ENCODE measurements at places on chromosomes 4 and X.

GRCh38 chr4:73378887-73379286 is 25.2 kb upstream of the ALB start:
- no peak for DNase-seq

DNA sequence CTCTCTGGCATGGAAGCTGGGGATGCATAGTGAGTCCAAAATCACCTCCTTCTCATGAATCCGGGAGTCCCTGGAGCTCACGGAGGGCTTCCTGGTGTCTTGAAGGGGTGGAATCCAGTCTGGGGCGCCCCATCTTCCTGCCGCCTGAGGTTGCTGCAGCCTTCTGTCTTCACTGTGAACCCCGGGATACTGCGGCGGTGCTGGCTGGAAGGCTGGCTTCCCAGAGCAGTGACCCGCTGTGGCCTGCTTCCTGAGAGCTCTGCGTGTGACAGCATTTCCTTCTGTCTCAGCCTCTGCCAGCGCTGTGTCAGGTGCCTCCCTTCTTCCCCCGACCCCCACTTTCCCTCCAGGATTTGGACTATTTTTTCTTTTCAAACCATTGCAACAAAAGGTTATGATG is 98.8 kb upstream of the STOX2 start:
- DNase-seq: no peak

GRCh38 chrX:72005046-72005445 is 94.4 kb downstream of the NHSL2 start:
- no peak for DNase-seq

- DNase-seq: no peak
Measured at GRCh38 chrX:20506739-20507138, 240.0 kb upstream of the RPS6KA3 start.

GRCh38 chrX:132407691-132408090 is 81.1 kb downstream of the MBNL3 start:
- no peak for DNase-seq

GRCh38 chrX:119500061-119500800 is 32.0 kb downstream of the SLC25A5 start:
- no peak for DNase-seq

DNA sequence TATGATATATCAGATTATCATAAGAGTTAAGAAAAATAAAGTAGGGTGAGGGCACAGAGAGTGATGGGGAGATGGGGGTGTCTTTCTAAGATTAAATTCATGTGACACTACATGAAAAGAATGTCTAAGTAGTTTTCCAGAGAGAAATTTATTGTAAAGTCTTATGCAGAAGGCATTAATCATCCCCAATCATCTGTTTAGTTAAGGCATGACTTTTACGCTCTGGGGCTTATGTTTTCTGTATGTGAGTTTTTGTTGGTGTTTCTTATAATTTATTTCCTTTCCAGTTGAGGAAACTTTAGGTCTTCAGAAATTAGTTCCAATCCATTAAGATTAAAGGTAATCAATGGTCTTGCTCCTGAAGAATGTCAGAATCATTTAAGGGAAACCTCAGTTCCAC is 383.0 kb upstream of the GALNT7 start:
- no peak for DNase-seq

GRCh38 chr4:7412554-7412912 is 22.2 kb downstream of the PSAPL1 start:
- no peak for DNase-seq

DNA sequence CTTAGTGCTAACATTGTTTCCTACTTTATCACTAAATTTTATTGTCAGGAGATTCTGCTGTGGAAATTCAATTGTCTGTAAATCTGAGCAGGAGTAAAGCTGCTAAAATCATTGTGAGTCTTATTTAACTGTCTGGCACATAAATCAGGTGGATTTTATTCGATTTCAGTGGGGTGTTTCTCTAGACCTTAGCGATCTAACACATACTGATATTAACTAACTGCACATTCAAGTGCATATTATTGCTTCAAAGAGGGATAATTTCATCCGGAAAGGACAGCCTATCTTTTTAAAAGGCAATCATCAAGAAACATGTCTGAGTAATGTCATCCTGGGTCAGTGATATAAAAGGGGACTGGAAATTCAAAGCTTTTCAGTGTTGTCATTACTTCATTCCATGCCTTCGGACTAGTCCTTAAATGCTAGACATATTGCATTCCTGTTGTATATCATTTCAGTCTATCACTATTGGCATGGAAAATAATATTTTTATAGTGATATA is 388.7 kb downstream of the PCDH10 start:
- no peak for DNase-seq

DNA sequence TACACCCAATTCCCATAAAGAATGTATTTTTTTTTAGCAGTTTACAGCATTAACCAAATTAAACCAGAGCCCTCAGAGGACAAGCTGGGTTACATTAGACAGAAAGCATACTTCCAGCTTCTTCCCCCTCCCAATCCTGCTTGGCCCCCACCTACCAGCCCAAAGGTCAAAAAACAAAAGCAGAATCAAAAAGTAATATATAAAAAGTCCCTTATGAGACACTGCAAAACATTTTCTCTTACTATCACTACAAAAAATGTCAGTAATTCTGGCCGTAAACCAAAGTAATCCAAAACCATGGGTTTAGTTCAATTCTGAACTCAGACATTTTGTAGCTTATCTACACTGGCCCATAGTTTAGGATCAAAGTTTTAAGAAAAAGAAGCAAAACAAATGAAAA is 38.0 kb downstream of the APBB2 start:
- DNase-seq: no peak

DNA sequence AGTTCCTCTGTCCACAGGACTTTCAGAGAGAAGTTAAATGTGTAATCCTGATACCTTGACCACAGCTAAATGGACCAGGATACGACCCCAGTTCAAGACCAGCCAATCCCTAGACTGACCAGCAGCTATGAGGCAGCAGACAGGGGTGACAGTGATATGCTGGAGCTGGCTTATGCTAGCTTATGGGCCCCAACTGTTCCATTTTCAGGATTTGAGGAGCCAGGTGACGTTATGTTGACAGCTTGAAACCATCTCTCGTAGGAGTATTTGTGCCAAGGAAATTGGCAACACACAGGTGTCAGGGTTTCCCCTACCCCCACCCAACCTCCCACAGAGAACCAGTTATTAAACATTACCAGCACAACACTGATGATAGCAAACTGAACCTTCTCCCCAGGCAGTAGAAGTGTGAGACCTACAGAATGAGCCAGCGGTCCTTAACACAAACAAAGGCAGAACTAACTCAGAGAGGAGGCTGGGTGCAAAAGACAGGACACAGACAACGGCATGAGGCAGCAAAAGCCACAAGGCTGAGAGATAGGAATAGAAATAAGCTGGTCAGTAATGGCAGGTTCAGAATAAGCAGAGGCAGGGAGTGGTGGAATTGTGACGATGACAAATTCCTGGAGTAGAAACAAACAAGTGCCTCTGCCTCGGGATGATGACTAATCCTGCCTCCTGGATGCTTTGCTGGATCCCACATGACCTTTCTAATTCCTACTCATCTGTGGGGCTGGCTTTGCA is 85.6 kb upstream of the CPEB2 start:
- DNase-seq: no peak

GRCh38 chrX:111411557-111411956 is 435 bp downstream of the DCX start:
- DNase-seq: no peak

GRCh38 chr4:158163941-158164767 is 8.7 kb downstream of the GASK1B start:
- no peak for DNase-seq
